ENCODE measurements at places on chromosomes 1 and 21.

DNA sequence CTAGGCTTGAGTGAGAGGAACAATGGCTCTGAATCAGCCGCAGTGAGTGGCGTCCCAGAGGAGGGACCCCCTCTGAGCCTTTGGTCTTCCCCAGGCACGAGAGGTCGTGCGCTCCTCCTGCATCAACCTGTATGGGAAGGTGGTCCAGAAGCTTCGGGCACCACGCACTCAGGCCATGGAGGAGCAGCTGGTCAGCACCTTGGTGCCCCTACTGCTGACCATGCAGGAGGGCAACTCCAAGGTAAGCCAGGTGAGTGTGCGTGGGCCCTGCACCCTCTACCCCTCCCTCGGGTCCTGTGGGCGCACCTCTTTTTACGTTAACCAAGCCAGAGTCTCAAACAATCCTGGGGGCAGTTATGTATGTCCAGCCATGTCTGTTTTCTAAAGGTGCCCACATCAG lies 13.7 kb upstream of the TTC4 start:
- no peak for DNase-seq

GRCh38 chr1:204672482-204673121 lies 12.9 kb downstream of the LRRN2 start:
- no peak for DNase-seq

DNA sequence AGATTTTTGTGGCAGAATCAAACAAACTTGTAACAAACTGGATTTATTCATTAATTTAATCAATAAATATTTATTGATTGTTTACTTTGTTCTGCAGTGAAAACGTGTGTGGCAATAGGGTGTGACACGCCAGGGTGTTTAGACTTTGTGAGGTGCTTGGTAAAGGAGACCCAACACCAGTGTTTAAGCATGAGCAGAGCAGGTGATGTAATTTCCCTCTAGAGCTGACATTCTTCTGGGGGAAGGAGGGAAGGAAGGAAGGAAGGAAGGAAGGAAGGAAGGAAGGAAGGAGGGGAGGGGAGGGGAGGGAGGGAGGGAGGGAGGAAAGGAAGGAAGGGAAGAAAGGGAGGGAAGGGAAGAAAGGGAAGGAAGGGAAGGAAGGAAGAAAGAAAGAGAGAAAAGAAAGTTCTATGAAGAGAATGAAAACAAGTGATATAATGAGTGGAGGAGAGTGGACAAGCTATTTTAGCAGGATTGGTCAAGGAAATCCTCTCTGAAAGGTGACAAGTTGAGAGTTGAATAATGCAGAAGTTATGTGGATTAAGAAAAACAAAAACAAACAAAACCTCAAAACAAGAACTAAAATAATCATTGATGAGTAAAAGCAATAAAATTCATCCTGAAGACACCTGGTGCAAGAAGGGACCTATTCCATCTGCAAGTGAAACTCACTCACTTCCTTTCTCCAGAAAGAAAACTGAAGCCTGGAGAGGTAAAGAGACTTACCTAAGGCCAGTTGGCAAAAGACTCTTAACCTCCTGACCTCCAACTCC lies 60.8 kb downstream of the TSEN15 start:
- DNase-seq: no peak

DNA sequence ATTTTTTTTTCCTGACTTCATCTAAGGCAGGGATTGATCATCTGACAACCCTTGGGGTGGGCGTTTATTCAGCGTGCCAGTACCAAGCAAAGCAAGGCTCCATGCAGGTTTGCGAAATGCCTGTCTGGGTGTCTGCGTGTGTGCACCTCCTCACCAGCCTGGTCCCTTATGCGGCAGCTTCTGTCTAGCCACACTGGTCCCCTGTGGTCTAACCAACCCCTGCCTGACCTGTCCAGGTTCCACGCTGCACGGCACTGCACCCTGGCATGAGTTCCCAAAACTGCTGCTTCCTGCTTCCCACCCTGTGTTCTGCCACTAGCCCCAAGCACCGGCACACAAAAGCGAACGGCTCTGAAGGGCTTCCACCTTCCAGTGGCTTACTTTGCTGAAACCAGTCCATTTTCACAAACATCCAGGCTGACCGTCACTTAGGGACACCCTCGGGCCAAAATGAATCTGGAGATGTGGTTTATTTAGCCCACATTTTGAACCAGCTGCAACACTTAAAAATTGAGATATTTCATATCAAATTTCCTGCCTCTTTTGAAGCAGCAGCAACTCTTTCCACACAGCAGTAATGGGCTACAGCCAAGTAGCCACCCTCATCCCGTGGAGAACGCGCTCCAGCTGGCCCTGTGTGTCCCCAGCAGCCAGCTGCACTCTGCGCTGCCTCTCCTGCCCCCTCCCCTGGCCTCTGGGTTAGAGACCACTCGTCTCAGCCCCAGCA lies 55.7 kb downstream of the HLCS start:
- DNase-seq: no peak

- no peak for DNase-seq
Observed at GRCh38 chr1:2921970-2922686, 99.1 kb upstream of the ACTRT2 start.

Measured in NCI-H146 (cell line).